Posterior vena cava (tissue), 2 donors: ENCODE measurements at places on chromosomes 11 and 22.

GRCh38 chr11:60343094-60343704 is 16.1 kb downstream of the MS4A6E start:
- no peak for DNase-seq

DNA sequence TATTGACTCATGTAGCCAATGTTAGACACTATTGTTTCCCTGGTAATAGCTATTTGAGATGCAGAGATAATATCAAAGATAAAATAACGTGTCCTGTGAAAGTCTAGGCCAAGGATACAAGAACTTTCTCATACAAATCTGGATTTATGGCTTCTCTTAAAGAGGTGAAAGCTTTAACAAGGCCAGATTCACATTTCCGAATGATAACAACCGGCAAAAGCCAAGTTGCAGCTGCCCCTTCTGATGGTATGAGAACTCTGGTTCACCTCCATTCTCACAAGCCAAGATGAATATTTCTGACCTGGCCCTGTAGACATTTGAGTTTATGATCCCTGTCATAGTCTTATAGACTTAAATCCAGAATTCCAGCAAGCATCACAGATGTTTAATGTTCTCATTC is 230.4 kb upstream of the ZC3H12C start:
- no peak for DNase-seq

DNA sequence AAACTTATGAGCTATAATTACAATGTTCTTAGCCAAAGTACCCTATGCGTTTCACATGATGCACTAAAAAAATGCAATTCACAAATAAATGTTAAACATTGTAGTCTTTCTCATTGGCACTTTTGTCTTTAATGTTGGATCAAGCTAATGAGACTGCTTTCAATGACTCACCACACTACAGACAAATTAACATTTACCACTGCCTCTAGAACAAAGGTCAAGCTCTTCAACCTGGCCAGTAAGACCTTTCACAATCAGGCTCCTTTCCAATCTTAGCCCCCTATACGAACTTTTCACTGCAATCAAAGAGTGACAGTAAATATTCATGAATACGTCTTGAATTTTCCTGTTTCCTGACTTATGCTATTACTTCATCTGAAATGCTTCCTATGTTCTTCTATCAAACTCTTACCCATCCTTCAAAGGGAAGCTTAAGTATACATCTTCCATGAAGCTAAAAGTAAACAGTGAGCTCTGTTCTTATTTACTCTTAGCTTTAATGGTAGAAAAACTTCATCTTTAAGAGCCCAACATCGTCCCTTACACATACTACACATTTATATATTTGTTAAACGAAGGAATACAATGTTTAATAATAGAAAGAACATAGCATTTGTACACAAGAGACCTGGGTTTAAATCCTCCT is 326.6 kb upstream of the PITPNB start:
- DNase-seq = no peak

GRCh38 chr22:32233091-32233490 is 22.1 kb downstream of the SLC5A4 start:
- DNase-seq = no peak

DNA sequence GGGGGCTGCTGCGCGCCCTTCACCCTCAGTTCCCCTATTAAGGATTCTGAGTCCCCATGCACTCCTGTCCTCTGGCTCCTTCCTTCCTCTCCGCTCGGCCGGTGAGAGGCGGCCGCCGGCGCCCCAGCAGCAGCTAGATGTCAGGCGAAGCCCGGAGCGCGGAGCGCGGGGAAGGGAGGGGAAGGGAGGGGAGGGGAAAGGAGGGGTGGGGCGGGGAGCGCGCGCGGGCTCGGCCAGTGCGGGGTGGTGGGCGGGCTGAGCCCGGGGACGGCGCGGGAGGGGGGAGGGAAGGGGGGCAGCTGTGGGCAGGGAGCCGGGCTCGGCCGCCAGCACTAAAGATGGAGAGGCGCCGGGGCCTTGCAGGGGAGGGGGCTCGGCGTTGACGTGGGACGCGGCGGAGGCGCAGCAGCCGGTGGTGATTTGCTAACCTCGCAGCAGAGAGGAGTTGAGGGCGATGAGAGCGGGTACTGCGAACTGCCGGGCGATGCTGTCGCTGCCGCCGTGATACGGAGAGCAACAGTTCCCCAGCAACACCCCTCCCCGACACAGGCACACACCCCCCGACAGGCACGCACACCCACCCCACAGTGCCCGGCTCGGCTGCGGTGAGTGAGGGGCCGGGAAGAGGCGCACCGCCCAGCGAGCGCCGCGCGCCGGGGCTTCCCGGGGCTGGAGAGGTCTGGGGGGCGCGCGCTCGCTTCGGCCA is at the start of gene ZBTB16:
Gene ZBTB16, plus strand, starts transcription at position 434 of the 706 bp plus-strand sequence. CDS start 3,590 bp downstream, outside the sequence.
- DNase-seq = peak; percentile 96

DNA sequence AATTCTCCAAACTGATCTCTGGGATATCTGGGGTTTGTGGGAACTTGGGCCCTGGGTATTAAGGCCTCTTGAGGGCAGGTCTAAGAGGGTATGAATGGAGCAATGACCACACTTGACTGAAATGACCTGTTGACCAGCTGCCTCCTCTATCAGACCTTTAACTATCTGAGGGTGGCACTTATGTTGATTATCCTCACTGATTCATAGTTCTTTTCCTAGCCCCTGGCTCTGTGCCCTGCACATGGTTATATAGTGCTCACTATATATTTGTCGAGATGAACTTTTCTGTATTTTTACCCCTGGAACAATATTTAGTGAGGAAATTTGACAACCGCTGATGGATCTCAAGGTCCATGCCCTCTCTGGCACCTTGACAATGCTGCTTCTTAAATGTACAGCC is 305.5 kb upstream of the PLET1 start:
- no peak for DNase-seq

- DNase-seq = no peak
These were observed 2226.5 kb upstream of the RAG2 start for GRCh38 chr11:38824573-38824972.

- no peak for DNase-seq
These were observed 7.3 kb downstream of the SLCO2B1 start for GRCh38 chr11:75158241-75158640.

DNA sequence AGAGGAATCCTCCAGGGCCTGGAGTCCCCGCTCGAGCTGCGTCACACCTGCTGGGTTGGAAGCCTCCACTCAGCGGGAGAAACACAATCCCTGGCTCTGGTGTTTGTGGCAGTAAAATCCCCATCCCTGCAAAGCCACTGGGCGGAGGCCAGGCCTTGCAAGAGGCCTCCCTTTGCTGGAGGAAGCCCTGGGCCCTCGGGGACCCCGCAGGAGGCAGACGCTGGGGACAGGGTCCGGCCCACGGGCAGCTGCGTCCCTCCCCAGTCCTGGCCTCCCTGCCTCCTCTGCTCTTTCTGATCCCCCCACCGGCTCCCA is 194.7 kb downstream of the BRD1 start:
- DNase-seq = no peak

DNA sequence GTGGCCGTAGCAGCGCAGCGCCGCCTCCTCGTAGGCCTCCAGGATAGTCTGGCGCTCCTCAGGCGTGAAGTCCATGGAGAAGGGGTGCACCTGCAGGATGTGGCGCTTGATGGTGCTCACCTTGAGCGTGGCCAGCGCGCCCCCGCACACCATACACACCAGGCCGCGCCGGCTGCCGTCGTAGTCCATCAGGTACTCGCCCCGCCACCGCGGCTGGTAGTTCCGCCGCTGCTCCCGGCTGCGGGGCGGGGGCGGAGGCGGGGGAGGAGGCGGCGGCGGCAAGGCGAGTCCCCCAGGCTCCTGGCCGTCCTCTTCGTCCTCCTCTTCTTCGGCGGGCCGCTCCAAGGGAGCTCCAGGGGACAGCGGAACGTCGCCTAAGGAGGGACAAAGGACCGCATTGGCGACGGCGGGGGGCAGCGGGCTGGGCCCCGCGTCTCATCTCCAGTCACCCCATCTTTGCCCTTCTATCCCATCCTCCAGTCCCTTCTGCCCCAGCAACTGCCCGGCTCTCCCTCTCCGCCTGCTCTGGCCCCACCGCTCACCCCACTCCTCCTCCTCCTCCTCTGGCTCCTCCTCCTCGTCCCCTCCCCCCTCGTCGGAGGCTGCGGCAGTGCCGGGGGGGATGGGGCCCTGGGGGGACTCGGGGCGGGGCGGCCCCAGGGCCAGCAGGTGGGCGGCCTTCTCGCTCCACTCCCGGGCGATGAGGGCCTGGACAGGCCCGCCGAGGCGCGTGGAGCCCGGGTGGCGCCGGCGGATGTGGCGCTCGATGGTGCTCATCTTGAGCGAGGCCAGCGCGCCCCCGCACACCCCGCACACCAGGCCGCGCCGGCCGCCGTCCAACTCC is 4.9 kb downstream of the ZFTA start:
- peak; percentile 81 for DNase-seq

DNA sequence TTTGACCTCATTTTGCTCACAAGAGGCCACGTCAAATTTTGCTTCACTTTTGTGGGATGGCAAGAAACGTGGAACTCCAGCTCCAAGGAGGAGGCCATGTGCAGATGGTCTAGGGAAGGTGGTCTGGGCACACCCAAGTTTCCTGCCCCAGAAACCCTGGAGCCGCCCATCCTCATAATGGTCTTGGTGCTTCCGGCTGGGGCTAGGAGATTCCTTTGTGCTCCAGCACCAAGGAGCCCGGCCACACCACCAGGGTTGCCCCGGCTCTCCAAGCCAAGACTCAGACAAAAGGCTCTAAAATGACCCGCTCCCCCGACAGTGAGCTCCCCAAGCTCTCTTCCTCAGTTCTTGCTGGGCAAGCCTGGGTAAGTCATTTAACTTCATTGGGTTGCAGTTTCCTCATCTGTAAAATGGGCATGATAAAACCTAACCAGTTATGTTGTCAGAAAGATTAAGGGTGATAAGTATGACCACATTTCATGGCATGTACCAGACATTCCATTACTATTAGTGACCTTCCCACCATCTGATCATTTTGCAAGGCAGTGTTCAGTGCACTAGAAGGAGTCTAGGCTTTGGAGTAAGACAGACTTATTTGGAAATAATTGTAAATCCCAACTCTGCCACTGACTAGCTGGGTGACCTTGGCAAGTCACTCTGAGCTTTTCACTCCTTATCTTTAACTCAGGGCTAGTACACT is 23.3 kb downstream of the DKK3 start:
- no peak for DNase-seq

GRCh38 chr11:1699771-1700170 is 2.8 kb downstream of the KRTAP5-6 start:
- DNase-seq = no peak

DNA sequence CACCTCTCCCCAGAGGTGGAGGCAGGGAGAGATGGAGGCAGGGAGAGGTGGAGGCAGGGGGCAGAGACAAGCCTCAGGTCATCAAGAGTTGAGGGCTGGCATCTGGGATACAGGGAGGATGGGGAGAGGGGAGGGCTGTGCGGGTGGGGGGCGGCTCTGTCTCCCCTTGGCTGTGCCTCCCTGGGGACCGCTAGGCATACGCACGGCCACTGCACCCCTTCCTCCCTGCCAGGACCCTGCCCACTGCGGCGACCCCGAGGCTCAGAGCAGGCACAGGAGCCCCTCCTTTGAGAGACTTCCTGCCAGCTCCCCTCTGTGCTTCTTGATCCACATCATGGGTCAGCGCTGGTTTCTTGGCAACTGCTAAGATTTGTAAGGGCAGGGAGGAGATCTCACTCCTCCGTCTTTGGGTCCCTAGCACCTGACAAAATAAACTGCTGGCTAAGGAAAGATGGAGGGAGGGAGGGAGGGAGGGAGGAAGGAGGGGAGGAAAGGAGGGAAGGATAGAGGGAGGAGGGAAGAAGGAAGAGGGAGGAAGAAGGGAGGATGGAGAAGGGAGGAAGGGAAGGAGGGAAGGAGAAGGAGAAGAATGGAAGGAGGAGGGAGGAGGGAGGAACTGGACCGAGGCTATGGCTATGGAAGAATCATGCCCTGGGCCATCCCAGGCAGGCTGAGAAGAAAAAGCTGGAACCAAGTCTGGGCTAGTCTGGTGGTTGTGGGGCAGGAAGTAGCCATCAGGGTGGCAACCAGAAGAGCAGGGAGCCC is 18.5 kb downstream of the PRR33 start:
- peak; percentile 83 for DNase-seq

DNA sequence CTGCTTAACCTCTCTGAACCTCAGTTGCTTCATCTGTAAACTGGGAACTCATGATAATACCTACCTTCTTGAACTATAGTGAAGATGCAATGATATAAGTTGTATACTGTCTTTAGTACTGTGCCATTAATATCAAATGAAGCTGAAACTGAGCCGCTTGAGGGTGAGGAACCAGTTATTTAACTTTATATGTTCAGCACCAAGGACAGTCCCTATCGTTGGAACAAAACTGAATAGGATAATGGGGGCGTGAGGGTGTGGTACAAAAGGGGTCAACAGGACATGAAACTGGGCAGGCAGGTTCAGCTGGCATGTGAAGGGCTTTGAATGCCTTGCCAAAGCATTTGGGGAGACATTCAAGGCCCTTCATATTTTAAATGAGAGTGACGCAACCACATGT is 112.6 kb downstream of the C11orf91 start:
- DNase-seq = no peak

DNA sequence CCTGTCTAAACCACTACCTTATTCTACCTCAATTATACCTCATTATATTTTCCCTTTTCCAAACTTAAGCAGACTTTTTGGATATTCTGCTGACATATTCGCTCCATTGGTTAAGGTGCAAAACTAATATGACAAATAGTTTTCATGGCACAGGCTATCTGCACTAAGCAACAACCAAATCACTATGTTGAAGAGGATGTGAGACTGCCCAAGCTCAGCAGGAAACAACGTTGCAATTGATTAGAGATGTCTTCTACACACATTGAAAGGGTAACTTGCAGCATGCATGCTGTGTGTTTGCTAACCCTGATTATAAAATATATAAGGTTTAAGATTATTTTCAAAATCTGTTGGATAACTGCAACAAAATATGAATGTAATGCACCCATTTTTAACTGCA is 61.6 kb downstream of the STK33 start:
- DNase-seq = no peak
